ENCODE measurements at places on chromosomes 7 and 10.

- DNase-seq: no peak
Observed at GRCh38 chr10:35398355-35398754, 62.0 kb downstream of the CCNY start.

- no peak for DNase-seq
Observed at GRCh38 chr10:103780242-103781149, 74.9 kb downstream of the SH3PXD2A start.

DNA sequence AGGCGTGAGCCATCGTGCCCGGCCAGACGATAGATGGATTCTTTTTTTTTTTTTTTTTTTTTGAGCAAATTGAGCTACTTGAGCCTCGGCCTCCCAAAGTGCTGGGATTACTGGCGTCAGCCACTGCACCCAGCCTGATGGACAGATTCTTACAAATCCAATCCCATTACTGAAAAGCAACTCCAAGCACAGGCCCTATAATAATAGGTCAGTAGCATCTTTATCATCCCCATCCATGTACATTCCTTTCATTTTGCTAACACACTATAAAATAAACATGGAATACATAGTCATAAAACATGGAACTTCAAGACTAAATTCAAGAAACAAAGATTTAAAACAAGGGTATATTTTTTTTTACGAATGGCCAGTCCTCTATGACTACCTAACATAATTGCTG, 16.0 kb upstream of the RSBN1L start:
- DNase-seq: no peak

- DNase-seq: no peak
Observed at GRCh38 chr10:100907175-100907574, 5.6 kb upstream of the SLF2 start.

- DNase-seq: no peak
Observed at GRCh38 chr7:46675456-46675855, 754.4 kb upstream of the IGFBP3 start.
